Mesenteric fat pad (tissue), 1 donor: ENCODE measurements at places on chromosomes 7 and 10. TPM values are rescaled to one million over a fixed set of nuclear protein-coding genes. Genes with fewer than 3 reads are reported as not detected.

- DNase-seq, result peak; percentile 57
These were observed 16.7 kb downstream of the PSAP start for GRCh38 chr10:71834343-71834674.

GRCh38 chr7:23183279-23184012 is 1.6 kb downstream of the NUP42 start:
- no peak for DNase-seq

Gene PNLIPRP3
- total RNA-seq, result not detected

Gene ZEB1
- total RNA-seq, result 89.1 TPM
